ENCODE measurements at places on chromosomes 11 and 22.

DNA sequence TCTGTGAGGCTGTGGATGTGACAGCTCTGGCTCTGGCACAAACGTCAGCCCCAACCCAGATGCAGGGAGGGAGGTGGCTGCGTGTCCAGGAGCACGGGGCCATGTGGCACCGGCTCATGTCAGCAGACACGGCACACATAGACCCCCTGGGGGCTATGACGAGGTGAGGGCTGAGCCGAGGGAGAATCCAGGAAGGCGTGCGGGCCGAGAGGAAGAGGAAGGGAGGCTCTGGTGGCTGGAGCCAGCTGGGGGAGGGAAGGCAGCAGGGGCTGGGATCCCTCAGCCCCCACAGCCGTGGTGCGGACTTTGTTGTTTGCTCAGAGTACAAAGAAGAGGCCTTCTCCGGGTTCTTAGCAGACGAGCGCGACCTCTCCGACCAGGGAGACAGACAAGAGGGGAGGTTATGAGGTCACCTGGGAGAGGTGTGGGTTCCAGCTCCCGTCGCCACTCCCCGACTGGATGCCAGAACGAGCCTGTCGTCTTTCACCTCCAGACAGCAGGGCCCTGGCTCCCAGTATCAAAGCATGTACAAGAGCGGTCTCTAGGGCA is 46.1 kb downstream of the CDKN1C start:
- H3K27ac ChIP-seq: no peak overlapping the region
- H3K36me3 ChIP-seq: no peaks in the 10 kb centered on the region
- H3K4me1 ChIP-seq: no peaks in the 10 kb centered on the region
- DNase-seq: no peak
- no peak overlapping the region for H3K4me3 ChIP-seq

GRCh38 chr11:7462706-7463105 is 22.6 kb upstream of the OLFML1 start:
- no peaks in the 10 kb centered on the region for H3K36me3 ChIP-seq
- H3K27me3 ChIP-seq: no peaks in the 10 kb centered on the region
- H3K27ac ChIP-seq: no peak overlapping the region
- no peaks in the 10 kb centered on the region for H3K4me1 ChIP-seq
- no peak overlapping the region for H3K4me3 ChIP-seq
- no peak for DNase-seq

GRCh38 chr11:57599381-57599780 is 1.9 kb downstream of the SERPING1 start:
- no peaks in the 10 kb centered on the region for H3K36me3 ChIP-seq
- H3K4me3 ChIP-seq: peak overlapping the region; percentile 72
- H3K27me3 ChIP-seq: no peaks in the 10 kb centered on the region
- H3K4me1 ChIP-seq: peaks cover 18% of the 10 kb centered on the region
- peak overlapping the region; percentile 46 for H3K27ac ChIP-seq

DNA sequence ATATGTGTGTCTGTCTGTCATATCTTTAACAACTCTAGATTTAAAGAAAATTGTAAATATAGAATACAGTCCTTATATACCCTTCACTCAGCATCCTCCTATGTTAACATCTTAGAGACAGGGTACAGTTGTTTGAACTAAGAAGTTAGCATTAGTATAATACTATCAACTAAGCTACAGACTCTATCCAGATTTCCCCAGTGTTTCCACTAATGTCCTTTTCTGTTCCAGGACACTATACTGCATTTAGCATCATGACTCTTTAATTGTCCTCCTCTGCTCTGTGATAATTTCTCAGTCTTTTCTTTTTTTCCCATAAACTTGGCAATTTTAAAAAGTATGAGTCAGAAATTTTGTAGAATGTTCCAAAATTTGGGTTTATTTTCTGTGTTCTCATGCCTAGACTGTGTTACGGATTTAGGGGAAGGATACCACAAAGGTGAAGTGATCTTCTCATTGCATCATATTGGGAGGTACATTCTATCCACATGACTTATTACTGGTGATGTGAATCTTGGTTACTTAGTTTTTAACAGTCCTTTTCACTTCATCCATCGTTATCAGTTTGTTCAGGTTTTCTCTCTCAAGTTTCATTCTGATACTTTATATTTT is 168.4 kb downstream of the SBF2 start:
- H3K36me3 ChIP-seq: no peaks in the 10 kb centered on the region
- no peak overlapping the region for H3K4me3 ChIP-seq
- H3K27me3 ChIP-seq: no peaks in the 10 kb centered on the region

DNA sequence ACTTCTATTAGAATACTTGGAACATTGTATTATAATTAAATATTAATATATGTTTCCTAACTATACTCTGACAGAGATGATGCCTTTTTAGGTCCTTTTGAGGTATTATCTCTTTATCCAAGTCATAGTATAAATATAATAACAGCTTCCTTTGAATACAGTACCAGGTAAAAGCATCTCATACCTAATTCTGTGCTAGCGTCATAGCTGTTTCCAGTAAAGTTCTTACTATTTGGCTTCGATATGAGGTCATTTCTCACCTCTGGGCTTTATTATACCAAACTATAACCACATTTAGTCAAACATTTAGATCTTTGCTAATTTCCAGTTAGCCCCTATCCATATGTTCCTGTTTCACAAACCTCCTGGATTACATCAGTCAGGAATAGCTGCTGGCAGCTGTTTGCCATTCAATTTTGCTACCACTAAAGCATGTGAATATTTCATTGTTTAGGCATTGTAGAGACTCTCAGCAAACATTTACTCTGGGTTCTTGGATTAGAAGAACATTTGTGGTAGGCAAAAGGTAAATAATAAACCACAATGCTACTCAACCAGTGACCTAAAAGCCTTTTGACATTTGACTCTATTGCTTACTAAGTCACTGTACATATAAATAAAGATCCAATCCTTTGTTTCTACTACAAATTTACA is 255.1 kb downstream of the TTC28 start:
- no peak for DNase-seq
- H3K4me3 ChIP-seq: no peak overlapping the region

GRCh38 chr11:57979532-57980079 is 44.1 kb upstream of the OR9Q1 start:
- no peaks in the 10 kb centered on the region for H3K4me1 ChIP-seq
- H3K27me3 ChIP-seq: no peaks in the 10 kb centered on the region
- no peaks in the 10 kb centered on the region for H3K36me3 ChIP-seq
- H3K27ac ChIP-seq: no peak overlapping the region

- no peaks in the 10 kb centered on the region for H3K4me1 ChIP-seq
- no peaks in the 10 kb centered on the region for H3K27me3 ChIP-seq
- H3K27ac ChIP-seq: no peak overlapping the region
- peak; percentile 66 for DNase-seq
Measured at GRCh38 chr22:37295213-37295886, 13.0 kb downstream of the CYTH4 start.

GRCh38 chr22:47100646-47101200 is 338.3 kb downstream of the TBC1D22A start:
- H3K4me3 ChIP-seq: no peak overlapping the region
- H3K4me1 ChIP-seq: peaks cover 3% of the 10 kb centered on the region
- no peak for DNase-seq
- H3K27ac ChIP-seq: no peak overlapping the region
- no peaks in the 10 kb centered on the region for H3K27me3 ChIP-seq
- no peaks in the 10 kb centered on the region for H3K36me3 ChIP-seq

GRCh38 chr11:123344790-123345357 is 85.2 kb upstream of the GRAMD1B start:
- H3K36me3 ChIP-seq: no peaks in the 10 kb centered on the region
- H3K4me3 ChIP-seq: no peak overlapping the region
- no peaks in the 10 kb centered on the region for H3K4me1 ChIP-seq

DNA sequence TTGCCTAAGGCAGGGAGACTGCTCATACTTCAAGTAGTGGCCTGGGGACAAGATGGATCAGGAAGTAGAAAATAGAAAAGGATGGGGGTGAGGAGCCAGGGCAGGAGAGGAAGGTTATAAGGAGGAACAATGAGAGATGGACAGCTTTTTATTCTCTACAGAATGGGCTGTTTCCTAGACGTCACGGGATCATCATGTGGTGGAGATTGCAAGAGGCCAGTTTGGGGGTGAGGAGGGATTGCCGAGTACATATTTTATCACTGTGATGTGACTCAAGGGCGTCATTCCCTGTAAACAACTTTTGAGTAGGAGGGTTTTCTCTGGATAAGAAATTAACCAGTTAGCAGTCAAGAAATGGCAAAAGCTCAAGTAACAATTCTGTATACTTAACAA is 406.3 kb downstream of the ETS1 start:
- DNase-seq: no peak
- peaks cover 13% of the 10 kb centered on the region for H3K4me1 ChIP-seq
- H3K4me3 ChIP-seq: no peak overlapping the region

All from osteoblast (primary cell).